ENCODE measurements at places on chromosomes 1 and 21. TPM values are rescaled to one million over a fixed set of nuclear protein-coding genes. Genes with fewer than 3 reads are reported as not detected.

Gene NUDT17
- total RNA-seq = 2.1 TPM

Gene LCK
- total RNA-seq = not detected

Gene APOBEC4
- not detected for total RNA-seq

Gene EXTL1
- 0.31 TPM for total RNA-seq

DNA sequence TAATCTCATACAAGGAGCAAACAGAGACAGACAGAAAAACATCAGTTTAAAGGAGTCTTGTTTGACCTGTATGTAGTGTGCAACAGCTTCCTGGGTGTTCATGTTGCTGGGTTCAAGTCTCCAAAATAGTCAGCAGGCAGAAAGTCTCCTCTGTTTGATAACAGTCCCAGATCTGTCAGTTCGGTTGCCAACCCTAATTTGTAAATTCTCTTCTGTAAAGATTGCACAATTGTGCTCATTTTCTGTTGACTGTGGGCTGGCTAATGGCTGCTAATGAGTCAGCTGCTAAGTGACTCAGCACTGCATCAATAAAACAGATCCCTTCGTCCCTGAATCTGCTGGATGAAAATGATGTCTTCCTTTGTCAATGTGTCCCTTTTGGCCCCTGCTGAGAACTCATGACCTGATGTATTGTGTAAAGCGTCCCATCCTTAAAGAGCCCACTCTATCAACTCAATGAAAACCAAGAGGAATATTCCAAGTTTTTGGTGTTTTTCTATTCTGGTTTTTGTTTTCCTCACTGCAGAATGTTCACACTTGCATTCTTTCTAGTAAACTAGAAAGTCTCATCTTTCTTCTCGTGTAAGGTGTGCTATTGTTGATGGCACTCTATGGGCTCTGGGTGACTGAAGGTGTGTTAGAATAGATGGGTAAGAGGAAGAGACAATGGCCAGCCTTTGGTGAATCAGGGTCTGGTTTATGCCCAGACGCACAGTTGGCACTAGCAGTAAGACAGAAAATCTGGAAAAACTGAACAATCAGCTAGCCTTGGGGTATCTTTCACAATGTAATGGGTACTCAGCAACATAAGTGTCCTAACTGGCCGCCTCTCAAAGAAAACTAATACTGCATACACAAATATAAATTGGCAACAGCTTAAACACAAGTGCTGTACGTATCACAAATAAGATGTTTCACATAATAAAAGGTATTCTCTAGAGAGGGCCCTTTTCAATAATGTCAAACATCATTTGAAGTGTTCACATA, 75.1 kb upstream of the SIPA1L2 start:
- no peak for DNase-seq

- DNase-seq = no peak
Observed at GRCh38 chr1:39955547-39956539, 898 bp downstream of the MFSD2A start.

DNA sequence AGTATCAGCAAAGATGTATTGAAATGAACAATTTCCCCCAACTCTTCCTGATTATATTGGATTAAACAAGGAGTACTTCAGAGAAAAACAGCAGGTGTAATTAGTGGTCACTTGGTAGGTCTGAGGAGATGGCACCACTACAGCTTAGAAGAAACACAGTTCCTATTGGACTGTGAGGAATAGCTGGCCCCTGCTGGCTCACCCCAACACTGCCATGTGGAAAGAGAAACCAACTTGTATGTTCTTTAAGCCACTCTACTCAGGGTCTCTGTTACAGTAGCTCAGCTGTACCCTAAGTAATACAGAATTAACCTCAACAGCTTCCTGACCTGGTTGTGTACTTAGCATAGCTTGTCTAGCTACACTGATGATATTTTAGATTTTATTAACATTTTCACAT, 26.5 kb upstream of the MTR start:
- DNase-seq = no peak

DNA sequence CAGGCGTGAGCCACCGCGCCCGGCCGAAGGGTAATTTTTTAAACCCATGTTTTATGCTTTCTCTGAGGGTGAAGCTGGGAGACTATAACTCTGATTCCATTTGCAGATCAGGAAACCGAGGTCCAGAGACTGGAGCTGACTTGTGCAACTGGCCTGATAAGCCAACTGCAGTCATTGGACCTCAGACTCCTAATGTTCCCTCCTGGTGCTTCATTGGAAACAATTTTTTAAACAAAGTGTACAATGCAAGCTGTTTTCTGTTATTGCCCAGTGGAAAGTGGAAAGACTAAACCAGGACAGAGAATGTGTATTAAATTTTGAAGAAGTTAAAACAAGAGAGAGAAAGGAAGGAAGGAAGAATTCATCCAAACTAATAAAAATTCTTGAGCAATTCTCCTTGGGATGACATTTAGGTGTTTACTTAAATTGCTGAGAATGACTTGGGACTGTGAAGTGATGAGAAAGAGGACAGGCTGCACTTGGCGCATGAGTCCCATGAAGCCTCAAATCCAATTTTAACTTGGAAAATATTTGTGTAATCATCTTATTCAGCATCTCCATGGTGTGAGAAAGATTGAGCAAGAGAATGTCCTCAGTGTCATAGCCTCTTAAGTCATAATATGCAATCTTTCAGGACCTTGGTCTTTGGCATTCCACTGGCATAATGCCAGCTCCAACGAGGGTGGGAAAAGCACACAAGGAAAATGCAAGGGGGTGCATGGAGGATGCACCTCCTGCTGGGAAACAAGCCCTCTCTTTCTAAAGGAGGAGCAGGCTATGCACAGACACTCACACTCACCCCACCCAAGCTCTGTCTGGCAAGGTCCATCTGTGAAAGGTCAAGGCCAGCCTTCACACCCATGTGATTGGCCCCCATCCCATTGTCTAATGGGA, 342.0 kb downstream of the SIPA1L2 start:
- no peak for DNase-seq

GRCh38 chr1:183023146-183023600, at the start of gene LAMC1:
LAMC1 (plus strand) TSS chr1:183023420; CDS start chr1:183023717, 297 bp downstream.
- peak; percentile 93 for DNase-seq

DNA sequence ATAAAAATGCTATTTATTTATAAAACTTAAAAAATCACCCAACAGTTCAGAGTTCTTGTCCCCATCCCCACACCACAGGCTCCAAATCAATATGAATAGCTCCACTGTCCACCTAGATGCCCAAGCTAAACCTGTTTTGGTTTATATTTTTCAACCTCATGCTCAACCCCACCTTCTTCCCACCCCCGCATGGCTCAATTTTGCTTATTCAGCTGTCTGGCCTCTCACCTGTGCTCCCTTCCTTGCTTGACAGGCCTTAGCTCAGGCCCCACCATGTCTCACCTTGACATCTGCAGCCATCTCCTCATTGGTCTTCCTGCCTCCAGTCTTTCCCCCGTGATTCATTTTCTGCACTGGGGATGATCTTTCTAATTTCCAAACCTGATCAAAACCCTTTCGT, 17.8 kb downstream of the COA7 start:
- DNase-seq = no peak

GRCh38 chr1:22760455-22760854, 49.8 kb downstream of the EPHB2 start:
- no peak for DNase-seq

DNA sequence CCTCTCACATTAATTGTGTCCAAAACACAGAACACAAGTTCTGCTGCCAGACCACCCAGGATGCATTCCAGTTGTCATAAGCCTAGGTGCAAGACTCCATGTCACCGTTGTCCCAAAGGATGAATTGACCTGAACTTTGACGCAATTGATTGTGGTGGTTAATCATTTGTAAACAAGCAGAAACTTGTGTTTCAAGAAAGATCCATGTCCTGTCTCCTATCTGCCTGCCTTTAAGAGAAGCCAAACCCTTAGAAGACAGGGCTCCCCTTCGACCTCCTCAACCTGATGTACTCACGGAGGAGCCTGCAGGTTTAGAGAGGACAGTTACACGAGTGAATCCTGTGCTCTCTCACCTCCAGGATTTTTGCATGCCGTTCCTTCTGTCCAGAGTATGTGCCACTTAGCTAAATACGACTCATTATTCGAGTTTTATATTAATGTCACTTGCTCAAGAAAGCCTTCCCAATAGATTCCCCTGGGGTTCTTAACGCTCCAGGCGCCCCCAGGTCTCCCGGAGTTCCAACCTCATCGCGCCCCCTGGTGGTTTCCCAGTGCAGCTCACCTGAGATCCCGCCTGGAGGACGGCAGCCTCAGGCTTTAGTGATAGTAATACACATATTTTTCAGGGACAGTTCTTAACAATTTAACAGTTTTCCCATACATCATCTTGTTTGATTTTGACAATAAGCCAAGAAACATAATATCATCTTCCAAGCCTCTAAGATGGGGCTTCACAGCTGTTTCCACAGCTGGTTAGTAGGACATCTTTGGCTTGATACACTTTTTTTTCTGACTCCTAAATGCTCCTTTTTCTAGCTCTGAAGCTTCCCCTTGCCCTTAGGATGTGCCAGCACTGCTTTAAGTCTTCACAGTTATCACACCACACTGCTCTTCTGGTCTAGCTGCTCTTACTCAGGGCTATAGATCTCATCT, 2.4 kb upstream of the C8B start:
- DNase-seq = no peak

DNA sequence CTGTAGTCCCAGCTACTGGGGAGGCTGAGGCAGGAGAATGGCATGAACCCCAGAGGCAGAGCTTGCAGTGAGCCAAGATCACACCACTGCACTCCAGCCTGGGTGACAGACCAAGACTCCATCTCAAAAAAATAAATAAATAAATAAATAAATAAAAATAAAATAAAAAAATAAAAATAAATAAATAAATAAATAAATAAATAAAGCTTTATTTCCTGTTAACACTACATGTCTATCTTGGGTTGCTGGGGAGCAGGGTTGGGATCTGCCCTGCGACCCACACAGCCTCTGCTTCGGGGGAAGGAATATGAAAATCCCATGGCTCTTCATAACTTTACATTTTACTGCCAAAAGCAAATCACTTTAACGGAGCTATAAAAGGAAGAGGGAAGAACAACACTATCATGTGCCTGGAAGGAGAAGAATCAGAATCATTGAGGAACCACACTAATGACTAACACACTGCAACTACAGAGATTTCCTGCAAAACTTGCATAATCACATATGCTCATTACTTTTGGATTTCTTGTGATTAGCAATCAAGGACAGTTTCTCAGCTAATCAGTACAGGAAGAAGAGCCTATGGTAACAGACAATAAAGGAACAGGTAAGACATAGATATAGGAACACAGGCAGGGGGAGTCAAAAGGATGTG, 72.8 kb upstream of the CD55 start:
- no peak for DNase-seq

GRCh38 chr1:11314959-11315358, 42.0 kb downstream of the UBIAD1 start:
- DNase-seq = no peak

GRCh38 chr1:167003711-167004110, 14.6 kb downstream of the MAEL start:
- no peak for DNase-seq

GRCh38 chr21:39575775-39576174, 37.0 kb upstream of the B3GALT5 start:
- DNase-seq = no peak

- DNase-seq = no peak
Observed at GRCh38 chr1:116981521-116982037, 20.0 kb upstream of the CD101 start.

GRCh38 chr1:44867801-44868200, 24.7 kb upstream of the PTCH2 start:
- DNase-seq = no peak

DNA sequence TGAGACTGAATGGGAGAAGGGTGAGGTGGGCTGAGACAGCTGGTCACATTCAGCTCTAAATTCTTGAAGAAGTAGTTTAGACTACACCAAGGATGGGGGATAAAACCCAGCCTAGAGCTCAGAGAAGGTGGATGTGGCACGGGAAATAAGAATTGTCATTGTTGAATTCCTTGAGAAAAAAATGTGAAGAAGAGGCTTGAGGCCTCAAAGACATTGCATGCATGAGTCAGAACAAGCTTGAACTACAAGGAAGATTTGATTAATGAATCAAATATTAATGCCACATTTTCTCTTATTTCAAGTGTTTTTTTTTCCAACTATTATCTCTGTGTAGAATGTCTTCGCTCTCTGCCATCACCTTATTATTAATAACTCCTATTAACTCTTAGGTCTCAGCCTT, 58.9 kb downstream of the MAP3K7CL start:
- DNase-seq = no peak

DNA sequence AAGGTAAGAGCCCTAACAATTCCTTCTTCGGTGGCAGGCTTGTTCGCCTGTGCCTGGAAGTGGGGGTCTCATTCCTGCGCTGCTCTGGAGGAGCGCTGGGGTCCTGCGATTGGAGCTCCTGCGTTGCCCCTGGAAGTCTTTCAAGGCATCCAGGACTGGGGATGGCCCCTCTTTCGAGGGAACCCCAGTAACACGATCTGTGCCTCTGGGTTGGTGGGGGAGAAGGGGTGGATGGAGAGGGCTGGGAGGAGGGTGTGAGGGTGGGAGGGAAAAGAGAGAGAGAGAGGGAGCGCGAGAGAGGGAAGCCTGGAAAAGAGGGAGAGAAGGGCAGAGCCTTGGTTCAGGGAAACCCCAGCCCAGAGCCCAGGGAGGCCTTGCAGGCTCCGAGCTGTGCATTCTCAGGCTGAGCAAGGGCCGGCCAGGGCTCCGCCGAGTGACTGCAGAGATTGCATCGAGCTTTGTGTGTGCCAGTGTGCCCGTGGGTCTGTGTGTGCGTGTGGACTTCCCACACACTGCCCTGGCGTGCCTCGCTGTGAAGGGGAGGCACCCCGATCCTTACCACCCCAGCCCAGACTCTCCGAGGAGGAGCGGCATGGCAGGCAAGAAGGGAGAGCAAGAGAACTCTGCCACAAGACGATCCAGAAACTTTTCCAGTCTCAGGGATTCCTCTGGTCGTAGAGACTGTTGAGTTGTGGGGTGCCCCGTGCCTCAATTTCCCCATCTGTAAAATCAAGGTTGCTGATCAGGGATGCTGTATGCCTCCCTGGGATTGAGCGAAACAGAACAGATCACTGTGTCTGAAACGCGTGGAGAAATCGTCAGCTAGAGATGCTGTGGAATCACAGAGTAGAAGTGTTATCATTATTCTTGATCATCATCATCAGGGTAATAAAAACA, 619 bp downstream of the BCL9 start:
- DNase-seq = peak; percentile 71
